ENCODE measurements at places on chromosomes 7 and 10.

GRCh38 chr7:99730238-99730810 is 4.7 kb downstream of the CYP3A7 start:
- no peak for DNase-seq

- peak; percentile 58 for DNase-seq
Observed at GRCh38 chr10:5413012-5413938, 918 bp downstream of the NET1 start.

GRCh38 chr7:141013345-141013715 is 1.4 kb downstream of the MRPS33 start:
- DNase-seq: no peak

GRCh38 chr10:68492118-68492517 is 20.3 kb upstream of the DNA2 start:
- DNase-seq: no peak

- no peak for DNase-seq
Observed at GRCh38 chr10:78516756-78517155, 483.1 kb downstream of the RPS24 start.
